A549 treated with Mapracorat at 1 μM for 4 hours (cell line): ENCODE measurements at places on chromosomes 1 and 21. TPM values are rescaled to one million over a fixed set of nuclear protein-coding genes. Genes with fewer than 3 reads are reported as not detected.

The HMCN1 gene
- 0.01 to 0.15 TPM (median 0.09 TPM) in 5 replicates for total RNA-seq

The PRCC gene
- total RNA-seq = 67.3 to 76.8 TPM (median 72.9 TPM) in 5 replicates

The C1orf226 gene
- 0.77 to 1.2 TPM (median 0.93 TPM) in 5 replicates for total RNA-seq

The DRAXIN gene
- total RNA-seq = 0.03 to 0.07 TPM (median 0.06 TPM) in 5 replicates

The CNKSR1 gene
- total RNA-seq = 0.15 to 0.58 TPM (median 0.32 TPM) in 4 of 5 replicates, not detected in the other

The SLC9C2 gene
- total RNA-seq = not detected in 5 replicates

The ITPKB gene
- 1.8 to 2.7 TPM (median 2.2 TPM) in 5 replicates for total RNA-seq

The CLDN17 gene
- total RNA-seq = not detected in 5 replicates

The WNT3A gene
- total RNA-seq = 0.04 to 0.06 TPM in 2 of 5 replicates, not detected in the others

The S100A7A gene
- not detected in 5 replicates for total RNA-seq

The KCNK1 gene
- 15.8 to 25.2 TPM (median 18.4 TPM) in 5 replicates for total RNA-seq

The DNAI4 gene
- total RNA-seq = 0.51 to 2.7 TPM (median 0.70 TPM) in 5 replicates

The IFI16 gene
- total RNA-seq = 2.7 to 3.8 TPM (median 3.3 TPM) in 5 replicates

The C1QB gene
- total RNA-seq = not detected in 5 replicates

The UTS2 gene
- total RNA-seq = not detected in 5 replicates

The VANGL2 gene
- total RNA-seq = 0.57 to 0.82 TPM (median 0.79 TPM) in 5 replicates

The TMEM125 gene
- not detected in 5 replicates for total RNA-seq

The MFAP2 gene
- total RNA-seq = 0.34 to 1.00 TPM (median 0.88 TPM) in 5 replicates

The DISP3 gene
- 0.10 to 0.42 TPM (median 0.21 TPM) in 5 replicates for total RNA-seq

The LRRC38 gene
- total RNA-seq = 0.06 TPM in 1 of 5 replicates, not detected in the others

The INTS11 gene
- 44.9 to 66.1 TPM (median 60.9 TPM) in 5 replicates for total RNA-seq

The RO60 gene
- total RNA-seq = 23.3 to 31.1 TPM (median 25.5 TPM) in 5 replicates

The SUSD4 gene
- 0.28 to 0.82 TPM (median 0.48 TPM) in 5 replicates for total RNA-seq

The MCOLN2 gene
- total RNA-seq = 1.5 to 2.5 TPM (median 2.0 TPM) in 5 replicates

The ZBED6 gene
- 1.1 to 4.7 TPM (median 3.5 TPM) in 5 replicates for total RNA-seq
